ENCODE measurements at places on chromosomes 7 and 10.

DNA sequence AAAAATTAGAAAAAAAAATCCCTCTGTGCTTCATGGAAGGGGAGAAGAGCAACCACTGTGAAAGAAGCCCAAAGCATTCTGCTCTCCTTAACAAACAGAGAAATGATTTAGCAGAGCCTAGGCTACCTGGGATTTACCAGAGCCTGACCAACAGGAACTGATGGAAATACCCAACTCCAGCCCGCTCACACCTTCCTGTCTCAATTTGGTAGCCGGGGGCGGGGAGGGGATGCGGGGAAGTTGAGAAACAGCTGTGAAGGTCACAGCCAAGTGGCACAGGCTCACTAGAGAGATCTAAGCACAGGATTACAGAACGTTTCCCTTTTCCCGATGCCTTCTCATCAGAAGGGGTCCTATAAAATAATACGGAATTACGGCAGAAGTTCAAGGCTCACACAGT lies 17.6 kb downstream of the RSU1 start:
- DNase-seq = no peak

DNA sequence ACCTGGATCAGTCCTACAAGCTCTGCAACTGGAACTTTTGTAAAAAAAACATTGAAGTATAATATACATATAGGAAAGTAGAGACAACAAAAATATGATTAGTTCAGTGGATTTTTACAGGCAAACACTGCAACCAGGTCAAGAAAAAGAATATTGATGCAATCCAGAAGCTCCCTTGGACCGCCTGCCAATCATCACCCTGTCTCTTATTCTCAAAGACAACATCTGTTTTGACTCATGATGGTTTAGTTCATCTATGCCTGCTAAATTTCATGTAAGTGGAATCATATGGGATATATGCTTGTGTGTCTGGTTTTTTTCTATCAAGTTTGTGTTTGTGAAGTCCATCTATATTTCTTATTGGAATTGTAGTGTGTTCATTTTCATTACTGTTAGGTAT lies 7.7 kb upstream of the HYCC1 start:
- DNase-seq = no peak

DNA sequence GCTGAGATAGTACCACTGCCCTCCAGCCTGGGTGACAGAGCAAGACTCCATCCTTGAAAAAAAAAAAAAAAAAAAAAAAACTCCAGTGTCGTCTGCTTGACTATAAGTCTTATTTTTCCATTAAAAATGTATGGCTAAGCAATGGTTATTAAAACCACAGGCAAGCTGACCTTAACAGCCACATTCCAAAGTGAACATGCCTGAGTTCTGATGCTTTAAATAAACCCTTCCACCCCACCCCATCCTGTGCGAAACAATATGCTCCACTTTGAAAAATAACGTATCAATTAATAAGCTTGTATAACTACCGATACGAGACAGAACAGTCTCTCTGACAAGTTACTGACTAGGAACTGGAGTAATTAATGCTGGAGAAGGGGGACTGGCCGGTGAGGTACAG lies 63.7 kb downstream of the LARP4B start:
- DNase-seq = no peak

DNA sequence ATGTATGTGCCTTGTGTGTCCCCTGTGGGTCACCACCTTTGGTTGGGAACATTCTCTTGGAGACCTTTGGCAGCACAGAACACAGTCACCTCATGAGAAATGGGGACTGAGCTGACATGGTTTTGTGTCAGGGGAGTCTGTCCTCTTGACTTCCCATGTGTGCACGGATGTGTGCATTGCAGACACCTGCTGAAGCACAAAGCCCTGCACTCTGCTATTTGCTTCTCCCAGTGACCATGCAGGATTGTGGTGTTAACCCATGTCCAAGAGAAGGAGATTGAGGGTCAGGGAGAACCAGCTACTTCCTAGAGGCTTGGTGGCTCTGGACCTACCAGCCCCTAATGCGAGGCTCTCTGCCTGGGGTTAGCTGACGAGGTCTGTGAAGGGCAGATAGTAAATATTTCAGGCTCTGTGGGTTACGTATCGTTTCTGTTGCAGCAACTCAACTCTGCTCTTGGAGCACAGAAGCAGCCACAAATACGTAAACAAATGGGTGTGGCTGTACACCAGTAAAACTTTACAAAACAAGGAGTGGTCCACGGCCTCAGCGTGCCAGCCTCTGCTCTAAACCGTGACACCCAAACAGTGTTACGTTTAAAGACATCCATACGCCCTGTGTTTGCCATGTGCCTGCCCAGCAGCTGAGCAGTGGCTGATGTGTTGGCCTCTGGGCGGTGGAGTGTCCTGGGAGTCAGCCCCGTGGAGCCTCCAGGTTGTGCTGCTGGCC lies 51.7 kb downstream of the ADCY1 start:
- DNase-seq = no peak

DNA sequence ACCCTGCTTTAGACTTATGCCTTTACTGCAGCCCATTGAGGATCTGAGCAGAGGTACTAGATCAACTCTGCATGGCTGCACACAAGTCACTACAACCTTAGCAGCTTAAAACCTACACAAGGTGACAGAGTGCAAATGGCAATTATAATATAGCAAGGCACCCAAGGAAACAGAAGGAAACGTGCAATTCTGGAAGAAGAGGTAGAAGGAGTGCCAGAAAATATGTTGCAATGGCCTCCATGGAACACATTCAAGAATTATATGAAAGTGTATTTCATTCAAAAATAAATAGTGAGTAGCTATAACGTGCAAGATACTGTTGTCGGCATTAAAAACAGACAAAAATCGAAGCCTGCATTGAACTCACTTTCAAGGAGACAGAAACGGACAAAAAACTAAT lies 2.9 kb upstream of the AKR1C8 start:
- no peak for DNase-seq

DNA sequence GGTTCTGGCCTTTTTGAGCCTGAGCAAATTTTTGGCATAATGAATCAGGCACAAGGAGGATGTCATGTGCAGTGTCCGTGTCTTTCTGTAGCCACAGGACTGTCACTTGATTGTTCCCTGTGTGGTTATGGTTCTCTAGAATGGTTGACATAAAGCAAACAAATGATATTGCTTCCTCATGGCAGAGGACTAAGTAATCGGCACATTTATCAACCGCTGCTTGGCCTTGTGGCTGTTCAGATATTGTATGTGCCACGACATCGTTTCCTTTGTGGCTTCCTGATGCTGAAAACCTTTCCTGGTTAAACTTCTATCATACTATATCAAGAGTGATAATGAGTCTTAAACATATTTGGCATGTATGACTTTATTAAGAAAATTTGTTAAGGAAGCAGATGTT lies 598.8 kb downstream of the SUGCT start:
- DNase-seq = no peak

- no peak for DNase-seq
Observed at GRCh38 chr10:82813856-82814255, 938.9 kb downstream of the NRG3 start.

Data from stimulated activated CD8-positive, alpha-beta memory T cell treated with anti-CD3 and anti-CD28 coated beads, Interleukin-4, amount 100 ng/mL, for 4 hours (primary cell).